ENCODE measurements at places on chromosomes 2 and 18. TPM values are rescaled to one million over a fixed set of nuclear protein-coding genes. Genes with fewer than 3 reads are reported as not detected.

The UGT1A3 gene
- 20.8 TPM for total RNA-seq

The TEKT4 gene
- not detected for total RNA-seq

The PDCL3 gene
- total RNA-seq: 23.7 TPM

The ACADL gene
- total RNA-seq: 9.0 TPM

The EDAR gene
- total RNA-seq: 0.96 TPM

The CENPA gene
- 0.26 TPM for total RNA-seq

The CTDP1 gene
- total RNA-seq: 23.8 TPM

The FAM161A gene
- 2.7 TPM for total RNA-seq

The CYRIA gene
- 17.4 TPM for total RNA-seq

The SH3BP4 gene
- total RNA-seq: 29.9 TPM

The ANKRD30BL gene
- 0.36 TPM for total RNA-seq

The FOXD4L1 gene
- 0.39 TPM for total RNA-seq

DNA sequence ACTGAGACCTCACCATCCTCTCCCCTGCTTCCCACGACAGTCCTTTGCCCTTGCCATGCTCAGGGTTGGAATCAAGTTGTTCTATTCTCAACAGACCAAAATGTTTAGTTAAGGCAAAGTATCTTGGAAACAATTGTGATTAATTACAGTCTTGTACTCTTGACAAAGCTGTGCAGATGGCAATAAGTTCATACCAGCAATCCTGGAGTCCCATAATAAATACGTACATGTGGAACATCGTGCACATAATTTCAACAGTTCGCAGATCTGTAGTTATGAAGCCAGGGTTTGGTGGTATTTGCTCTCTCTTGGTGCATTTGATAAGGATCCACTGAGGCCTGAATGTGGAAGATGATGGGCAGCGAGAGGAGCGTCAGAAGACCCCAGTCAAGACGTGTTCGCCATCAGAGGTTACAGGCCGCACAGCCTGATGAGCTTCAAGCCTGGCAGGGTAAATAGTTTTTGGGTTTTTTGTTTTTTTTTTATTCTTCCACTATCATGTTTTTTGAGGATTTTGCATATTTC lies 52.9 kb upstream of the EML6 start:
- DNase-seq: no peak

GRCh38 chr2:47767497-47767844 lies 15.5 kb upstream of the MSH6 start:
- DNase-seq: no peak

DNA sequence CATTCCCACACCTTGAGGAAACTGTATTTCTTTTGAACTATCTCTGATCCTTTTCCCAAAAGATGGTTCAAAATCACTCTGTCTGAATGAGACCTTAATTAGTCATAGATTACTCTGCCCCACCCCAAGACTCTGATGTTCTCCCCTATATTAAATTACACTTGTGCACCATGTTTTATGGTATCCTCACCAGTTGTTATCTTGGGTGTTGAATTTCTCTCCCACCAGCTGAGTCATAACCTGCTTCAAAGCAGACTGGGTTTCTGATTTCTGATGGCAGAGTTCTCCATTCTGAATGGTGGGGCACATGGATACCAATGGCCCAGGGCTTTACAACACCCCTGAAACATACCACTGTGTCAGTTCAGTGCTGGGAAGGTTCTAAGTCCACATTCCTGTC lies 15.0 kb downstream of the CDH20 start:
- no peak for DNase-seq

GRCh38 chr2:85992611-85993010 lies 103.8 kb upstream of the ST3GAL5 start:
- peak; percentile 26 for DNase-seq

DNA sequence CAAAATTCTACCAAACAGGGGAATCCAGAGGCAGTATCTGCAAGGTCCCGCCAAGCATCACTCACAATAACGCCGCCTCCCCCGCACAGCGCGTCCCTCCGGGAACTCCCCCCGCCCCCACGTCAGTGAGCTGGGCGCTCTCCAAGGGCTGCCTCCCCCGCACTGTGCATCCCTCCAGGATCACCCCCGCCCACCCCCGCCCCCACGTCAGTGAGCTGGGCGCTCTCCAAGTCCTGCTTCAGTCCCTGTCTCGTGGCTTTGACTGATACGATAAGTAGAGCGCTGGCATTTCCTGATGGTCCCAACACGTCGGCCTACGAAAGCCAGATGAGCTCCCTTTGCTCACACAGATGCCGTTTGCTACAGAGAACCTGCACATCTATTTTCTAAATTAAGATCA lies 130.7 kb upstream of the TPO start:
- no peak for DNase-seq

DNA sequence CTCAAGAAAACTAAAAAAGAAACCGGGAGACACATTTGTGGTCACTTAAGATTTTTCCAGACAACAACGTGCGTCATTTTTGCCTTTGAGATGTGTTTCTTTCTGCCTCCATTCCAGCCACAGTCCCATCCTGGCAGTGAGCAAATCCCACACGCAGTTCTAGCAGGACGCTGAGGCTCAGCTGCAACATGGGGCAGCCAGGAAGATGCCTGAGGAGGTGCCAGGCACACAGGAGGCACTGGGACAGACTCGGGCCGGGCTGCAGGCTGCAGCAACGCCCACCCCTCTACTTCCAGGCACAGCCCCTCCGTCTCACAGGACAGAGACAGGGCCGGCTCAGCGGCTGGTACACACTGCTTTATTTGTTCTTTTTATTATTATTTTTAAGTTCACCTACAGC lies 13.1 kb downstream of the KLF11 start:
- no peak for DNase-seq

GRCh38 chr2:24276349-24276899 lies 83.9 kb downstream of the ITSN2 start:
- no peak for DNase-seq

- no peak for DNase-seq
These were observed 22.5 kb downstream of the THOC1 start for GRCh38 chr18:245282-245847.

DNA sequence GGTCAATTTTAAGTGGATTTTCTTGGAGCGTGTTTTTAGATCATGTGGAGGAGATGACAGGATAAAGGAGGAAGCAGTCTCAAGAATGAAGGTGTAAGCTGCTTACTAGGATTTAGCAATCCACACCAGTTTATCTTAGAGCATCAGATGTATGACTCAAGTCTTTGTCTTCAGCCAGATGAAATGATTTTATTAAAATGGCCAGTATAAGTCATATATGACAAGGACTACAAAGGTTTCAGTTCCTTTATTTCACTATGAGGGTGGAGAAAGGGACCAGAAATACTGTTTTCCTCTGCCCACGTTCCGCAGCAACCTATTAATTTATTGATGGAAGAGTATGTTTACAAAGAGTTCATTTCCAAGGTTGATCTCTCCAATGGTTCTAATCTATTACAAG lies 970.5 kb upstream of the SLC39A10 start:
- no peak for DNase-seq

DNA sequence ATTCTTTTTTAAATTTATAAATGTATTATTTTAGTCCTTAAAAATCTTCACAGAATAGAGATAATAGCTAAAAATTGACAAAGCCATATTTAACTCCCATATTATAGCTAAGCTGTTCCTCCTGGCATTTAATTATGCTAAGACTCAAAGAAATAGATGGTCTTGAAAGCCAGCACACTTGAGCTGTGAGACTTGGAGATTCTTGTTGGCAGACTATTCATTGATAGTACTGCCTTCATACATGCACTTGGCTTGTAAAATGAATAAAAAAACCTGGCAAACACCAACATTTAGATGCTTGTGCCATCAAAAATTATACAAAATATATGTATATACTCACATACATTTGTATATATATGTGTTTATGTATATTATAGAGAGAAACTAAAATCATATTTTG lies 9.7 kb upstream of the LDAH start:
- no peak for DNase-seq

- DNase-seq: no peak
These were observed 7.1 kb downstream of the ACVR1 start for GRCh38 chr2:157868993-157869392.

DNA sequence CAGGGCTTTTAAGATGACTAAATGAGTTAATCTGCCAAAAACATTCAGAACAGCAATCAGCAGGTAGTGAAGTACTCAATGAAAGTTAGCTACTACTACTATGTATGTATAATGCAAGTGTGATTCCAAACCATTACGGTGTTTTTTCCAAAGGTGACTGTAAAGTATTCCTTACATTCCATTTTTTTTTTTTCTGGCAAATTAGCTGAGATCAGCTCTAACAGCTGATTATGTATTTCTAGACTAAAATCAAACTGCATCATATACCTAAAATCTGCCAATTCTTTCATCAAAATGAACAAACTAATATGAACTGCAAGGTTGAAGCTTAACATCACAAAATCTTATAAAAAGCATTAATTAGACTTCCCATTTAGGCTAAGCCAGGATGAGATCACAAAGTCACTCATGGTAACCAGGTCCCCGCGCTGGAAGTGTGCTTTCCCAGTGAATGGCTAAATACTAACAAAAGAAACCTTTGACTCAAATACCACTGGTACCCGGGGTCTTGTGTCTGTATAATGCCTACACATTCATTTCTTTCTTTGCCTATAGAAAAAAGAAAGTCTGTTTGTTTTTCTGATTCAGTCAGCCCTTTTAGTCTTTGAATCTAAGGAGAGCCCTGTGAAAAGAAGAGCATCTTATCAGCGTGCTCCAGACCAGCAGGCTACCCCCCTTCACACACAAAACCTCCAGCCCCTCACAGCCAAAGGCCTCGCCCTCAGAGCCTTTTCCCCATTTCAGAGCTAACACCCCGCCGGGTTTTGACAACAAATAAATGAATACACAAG lies 88.3 kb downstream of the RBMS1 start:
- DNase-seq: no peak

DNA sequence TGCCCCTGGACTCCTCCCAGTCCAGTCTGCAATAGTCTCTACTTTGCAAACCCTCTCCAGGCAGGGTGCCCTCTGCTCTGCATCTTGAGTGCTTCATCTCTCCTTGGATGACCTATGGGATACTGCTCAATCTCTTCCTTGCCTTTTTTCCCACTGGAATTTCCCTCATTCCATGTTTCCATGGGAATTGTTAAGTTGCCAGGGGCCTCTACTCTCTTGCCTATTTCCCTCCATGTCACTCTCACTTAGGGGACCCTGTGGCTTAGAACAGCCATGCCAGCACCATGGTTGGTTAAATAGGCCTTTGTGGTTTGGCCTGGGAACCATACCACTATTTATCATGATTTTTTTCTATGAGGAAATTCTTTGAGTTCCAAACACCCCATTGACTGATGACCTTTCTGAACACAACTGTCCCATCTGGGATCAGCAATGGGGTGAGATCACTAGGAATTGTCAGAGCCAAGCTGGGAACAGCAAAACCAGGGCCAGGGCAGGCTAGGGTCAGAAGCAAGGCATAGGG lies 91.4 kb upstream of the RBMS1 start:
- no peak for DNase-seq

DNA sequence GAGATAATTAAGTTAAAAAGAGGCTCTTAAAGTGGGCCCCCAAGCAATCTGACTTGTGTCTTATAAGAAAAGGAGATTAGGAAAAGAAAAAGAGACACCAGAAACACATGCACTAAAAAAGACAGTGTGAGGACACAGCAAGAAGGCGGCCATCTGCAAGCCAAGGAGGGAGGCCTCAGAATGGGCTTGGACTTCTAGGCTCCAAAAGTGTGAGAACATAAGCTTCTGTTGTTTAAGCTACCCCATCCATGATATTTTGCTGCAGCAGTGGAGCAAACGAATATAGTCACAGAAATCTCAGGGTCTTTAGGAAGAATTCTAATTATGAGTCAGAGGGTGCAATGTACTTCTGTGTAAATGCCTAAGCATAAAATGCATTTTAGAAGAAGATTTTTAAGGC lies 399.3 kb upstream of the MMADHC start:
- DNase-seq: no peak

DNA sequence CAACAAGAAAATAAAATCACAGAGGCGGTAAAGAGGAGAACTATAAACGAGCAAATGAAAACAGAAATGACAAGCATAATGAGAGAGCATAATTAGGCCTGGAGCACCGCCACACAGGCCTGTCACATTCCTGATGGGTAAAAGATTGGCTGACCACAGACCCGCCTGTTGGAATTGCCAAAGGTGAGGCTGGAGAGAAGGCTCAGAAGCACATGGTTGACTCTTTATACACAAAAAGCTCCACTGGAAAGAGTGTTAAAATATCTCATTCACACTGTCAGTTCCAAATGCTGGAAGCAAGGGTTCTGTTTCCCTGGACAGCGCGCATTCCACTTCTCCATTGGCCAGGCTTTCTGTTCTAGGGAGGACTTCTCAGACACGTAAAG lies 5.9 kb upstream of the LGALSL start:
- no peak for DNase-seq

DNA sequence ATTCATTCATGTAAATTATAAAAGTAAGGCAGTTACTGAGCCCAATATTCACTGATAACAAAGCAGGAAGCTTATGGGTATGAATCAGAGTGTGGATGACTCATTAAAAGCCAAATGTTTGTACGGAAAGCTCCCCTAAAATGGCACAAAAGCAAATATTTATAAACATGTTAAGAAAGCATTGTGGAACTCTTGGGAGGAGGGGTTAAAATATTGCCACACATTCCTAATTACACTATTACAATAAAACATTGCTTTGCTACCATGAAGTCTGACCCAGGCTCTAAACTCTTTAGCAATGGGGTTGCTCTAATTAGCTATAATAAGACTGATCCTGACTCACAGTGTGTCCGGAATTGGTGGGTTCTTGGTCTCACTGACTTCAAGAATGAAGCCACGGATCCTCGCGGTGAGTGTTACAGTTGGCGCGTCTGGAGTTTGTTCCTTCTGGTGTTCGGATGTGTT lies 110.9 kb downstream of the NAB1 start:
- no peak for DNase-seq

GRCh38 chr18:58983260-58984155 lies 118.8 kb downstream of the ZNF532 start:
- no peak for DNase-seq

- DNase-seq: no peak
These were observed 66.8 kb upstream of the DNER start for GRCh38 chr2:229780856-229781773.

- no peak for DNase-seq
These were observed 47.5 kb downstream of the NBEAL1 start for GRCh38 chr2:203062126-203062525.

DNA sequence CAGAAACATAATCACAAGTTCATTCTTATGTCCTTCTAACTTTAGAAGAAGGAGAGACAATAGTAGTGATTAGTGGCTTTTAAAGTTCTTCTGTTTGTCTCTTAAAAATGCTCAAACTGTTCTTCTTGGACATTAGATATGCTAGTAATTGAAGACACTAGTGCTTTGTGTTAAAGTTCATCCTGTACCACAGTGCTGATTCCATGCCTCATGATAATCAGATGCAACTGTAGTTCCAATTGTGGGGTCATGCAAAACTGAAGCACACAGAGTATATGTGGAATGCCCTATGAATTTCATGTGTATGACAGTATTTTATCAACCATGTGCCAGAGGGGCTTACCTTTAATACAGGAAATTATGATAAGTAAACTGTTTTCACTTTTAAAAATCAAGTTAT lies 11.4 kb upstream of the KCNJ13 start:
- DNase-seq: no peak
